ENCODE measurements at places on chromosomes 11 and 22.
A peak's percentile ranks its signal among the peaks of the same experiment; 100 is the strongest.

- DNase-seq = no peak
Measured at GRCh38 chr11:88131764-88132470, 43.3 kb downstream of the RAB38 start.

- DNase-seq = no peak
Measured at GRCh38 chr11:8292351-8292750, 28.7 kb upstream of the LMO1 start.

- no peak for DNase-seq
Measured at GRCh38 chr11:13859892-13860291, 102.6 kb upstream of the SPON1 start.

GRCh38 chr11:15903246-15903645 is 453.1 kb downstream of the SOX6 start:
- no peak for DNase-seq

DNA sequence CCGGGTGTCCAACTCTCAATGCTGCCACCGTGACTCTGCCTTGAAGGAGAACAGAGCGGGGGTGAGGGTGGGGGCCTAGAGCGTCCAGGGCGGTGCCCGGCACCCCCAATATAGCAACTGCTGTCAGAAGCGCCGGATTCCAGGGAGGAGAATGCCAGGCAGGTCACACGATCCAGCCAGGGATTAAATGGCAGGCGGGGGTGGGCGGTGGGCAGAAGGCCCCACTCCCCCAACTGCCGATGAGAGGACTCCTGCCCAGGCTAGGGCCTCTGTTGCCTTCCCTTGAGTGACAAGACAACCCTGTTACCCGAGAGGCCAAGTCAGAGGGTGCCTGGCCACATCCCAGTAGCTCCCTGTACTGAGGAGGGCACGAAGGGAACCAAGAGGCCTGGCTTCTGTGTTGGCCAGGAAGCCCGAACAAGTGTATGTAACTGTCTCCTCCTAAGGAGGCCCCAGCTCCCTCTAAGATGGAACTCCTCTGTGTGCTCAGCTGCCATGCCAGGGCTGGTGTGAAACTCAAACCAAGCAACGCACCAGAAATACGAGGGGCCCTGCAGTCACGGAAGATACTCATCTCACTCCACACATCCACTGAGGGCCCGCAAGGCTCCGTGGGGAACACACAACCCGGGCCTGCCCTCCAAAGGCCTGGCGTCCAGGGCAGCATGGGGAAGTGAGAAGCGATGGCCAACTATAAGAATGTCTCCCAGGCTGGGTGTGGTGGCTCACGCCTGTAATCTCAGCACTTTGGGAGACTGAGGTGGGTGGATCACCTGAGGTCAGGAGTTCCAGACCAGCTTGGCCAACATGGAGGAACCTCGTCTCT is 3.0 kb downstream of the PACSIN3 start:
- DNase-seq = no peak

- DNase-seq = peak; percentile 50
Measured at GRCh38 chr11:131658952-131659351, 288.5 kb downstream of the NTM start.

- DNase-seq = peak; percentile 95
Measured at GRCh38 chr11:72814286-72815109, at the start of gene ATG16L2. ATG16L2 (plus strand) TSS chr11:72814411; CDS start chr11:72814446, 35 bp downstream.

- no peak for DNase-seq
Measured at GRCh38 chr11:655036-655726, 18.1 kb downstream of the DRD4 start.

- no peak for DNase-seq
Measured at GRCh38 chr11:94134651-94135512, 6.2 kb downstream of the PANX1 start.

DNA sequence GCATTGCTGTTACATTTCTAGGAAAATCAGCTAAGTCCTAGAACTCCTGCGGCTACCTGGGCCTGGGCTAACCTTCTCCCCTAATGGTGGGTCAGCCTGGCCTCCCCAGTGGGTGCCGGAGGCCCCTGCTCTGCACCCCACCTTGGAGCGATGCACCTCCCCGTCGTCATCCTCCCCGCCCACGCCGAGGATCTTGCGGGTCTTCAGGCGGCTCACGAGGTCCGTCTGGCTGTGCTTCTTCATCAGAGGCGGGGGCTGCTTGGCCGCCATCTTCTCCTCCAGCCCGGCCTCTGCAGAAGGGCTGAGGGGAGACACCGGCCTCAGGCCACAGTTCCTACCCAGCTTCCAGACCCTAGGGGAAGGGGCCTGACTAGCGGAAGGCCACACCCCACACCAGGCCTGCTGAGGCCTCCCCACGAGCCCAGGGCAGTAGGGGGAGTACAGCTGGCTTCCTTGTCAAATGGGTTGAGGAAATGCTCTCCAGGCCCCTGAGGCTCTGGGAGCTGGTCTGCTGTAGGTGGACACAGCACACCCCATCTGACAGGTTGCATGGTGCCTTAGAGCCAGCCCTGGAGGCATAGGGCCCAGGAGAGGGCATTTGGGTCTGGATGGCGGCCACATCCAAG is 12.5 kb downstream of the TP53I11 start:
- no peak for DNase-seq

GRCh38 chr11:95922536-95923438 is 1.1 kb downstream of the MTMR2 start:
- no peak for DNase-seq

GRCh38 chr22:42111798-42112197 is 18.8 kb downstream of the CYP2D6 start:
- no peak for DNase-seq

- DNase-seq = no peak
Measured at GRCh38 chr11:26090651-26091050, 241.3 kb upstream of the ANO3 start.

DNA sequence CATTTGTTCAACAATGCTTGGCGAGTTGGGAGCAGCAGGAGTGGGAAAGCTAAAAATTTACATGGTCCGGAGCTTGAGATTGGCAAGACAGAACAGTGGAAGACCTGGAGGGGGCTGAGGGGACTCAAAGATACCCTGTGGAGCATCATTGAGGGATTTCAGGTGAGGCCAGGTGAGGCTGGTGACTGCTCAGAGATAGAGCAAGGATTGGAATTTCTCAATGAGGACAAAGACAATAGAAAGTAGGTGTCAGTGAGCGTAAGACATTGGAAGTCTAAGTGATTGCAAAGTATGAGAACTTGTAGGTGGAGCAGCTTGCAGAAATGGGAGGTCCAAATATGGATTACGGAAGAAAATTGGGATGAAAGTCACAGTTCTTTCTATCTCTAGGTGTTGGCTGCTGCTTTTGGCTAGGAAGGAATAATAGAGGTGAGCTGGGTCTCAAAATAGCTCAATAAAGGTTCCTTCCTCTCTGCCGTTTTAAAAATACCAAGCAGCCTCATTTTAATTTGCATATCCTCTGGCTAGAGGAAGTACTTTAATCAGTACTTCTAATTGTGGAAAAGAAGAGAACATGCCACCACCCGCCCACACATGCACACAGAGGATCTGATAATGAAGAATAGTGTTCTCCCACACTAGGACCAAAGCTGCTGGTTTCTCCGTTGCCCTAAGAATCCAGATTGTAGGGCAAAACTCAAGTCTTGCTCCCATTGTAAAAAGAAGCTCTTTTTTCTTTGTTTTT is 41.8 kb upstream of the SORL1-AS1 start:
- peak; percentile 34 for DNase-seq

- no peak for DNase-seq
Measured at GRCh38 chr11:62217191-62217748, 8.8 kb downstream of the SCGB2A1 start.

GRCh38 chr11:21774212-21774611 is 418.7 kb upstream of the ANO5 start:
- DNase-seq = no peak

- DNase-seq = no peak
Measured at GRCh38 chr22:26941896-26942636, 284.7 kb downstream of the MIAT start.

DNA sequence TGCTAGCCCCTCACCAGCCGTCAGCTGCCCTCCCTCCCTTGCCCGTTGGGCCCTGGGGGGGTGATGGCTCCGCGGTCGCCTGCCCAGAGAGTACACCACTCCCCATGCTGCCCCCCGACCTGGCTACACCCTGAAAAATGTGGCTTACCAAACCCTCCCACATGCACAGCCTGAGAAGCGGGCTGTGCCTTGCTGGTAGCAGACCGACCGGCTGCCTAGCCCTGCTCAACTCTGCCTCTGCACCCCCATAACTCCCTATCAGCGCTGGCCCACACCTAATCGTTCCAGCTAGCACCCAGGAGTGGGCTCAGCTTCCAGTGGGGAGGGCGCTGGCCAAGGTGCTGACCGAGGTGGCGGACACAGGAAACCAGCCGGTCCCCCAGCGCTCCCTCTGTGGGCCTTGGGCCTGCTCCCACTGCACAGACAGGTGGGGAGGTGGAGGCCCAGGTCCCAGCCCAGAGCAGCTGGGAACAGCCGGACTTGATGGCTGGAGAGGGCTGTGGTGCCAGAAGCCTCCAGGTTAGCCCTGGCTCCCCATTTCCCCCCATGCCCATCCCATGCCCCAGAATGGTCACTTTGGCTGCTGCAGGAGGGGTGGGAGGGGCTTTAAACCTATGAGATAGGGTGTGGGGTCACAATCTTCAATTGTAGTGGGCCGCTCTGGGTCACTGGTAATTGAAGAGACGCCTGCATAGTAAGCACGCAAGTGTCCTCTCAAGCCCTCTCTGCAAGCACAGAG is 32.1 kb upstream of the PRODH start:
- DNase-seq = no peak

GRCh38 chr11:94897330-94897768 is 76.0 kb downstream of the CWC15 start:
- peak; percentile 42 for DNase-seq

GRCh38 chr11:96168623-96169022 is 174.4 kb downstream of the MAML2 start:
- DNase-seq = no peak

DNA sequence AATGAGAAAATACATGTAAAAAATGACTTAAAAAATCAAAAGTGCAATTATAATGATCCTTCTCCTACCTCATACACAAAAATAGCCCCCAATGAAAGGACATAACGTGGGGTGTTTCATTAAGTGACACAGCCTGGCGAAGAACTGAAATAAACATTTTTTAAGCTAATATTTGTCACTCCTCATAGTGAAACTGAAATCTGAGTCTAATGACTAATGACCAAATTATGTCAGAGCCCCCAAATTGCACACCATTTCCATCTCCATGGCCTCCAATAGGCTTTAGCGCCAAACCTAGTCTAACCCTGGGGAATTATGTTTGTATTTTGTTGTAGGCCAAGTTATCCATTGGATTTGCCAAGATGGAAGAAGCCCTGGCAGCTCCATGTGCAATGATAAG is 119.1 kb downstream of the WT1 start:
- no peak for DNase-seq

DNA sequence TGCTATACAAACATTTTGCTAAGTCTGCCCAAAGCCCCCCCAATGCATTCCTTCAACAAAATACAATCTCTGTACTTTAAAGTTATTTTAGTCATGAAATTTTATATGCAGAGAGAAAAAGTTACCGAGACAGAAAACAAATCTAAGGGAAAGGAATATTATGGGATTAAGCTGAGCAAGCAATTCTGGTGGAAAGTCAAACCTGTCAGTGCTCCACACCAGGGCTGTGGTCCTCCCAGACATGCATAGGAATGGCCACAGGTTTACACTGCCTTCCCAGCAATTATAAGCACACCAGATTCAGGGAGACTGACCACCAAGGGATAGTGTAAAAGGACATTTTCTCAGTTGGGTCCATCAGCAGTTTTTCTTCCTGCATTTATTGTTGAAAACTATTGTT is 92.4 kb downstream of the RRAS2 start:
- no peak for DNase-seq

Data from GM10248 (cell line).